ENCODE measurements at places on chromosomes 12 and 14.

DNA sequence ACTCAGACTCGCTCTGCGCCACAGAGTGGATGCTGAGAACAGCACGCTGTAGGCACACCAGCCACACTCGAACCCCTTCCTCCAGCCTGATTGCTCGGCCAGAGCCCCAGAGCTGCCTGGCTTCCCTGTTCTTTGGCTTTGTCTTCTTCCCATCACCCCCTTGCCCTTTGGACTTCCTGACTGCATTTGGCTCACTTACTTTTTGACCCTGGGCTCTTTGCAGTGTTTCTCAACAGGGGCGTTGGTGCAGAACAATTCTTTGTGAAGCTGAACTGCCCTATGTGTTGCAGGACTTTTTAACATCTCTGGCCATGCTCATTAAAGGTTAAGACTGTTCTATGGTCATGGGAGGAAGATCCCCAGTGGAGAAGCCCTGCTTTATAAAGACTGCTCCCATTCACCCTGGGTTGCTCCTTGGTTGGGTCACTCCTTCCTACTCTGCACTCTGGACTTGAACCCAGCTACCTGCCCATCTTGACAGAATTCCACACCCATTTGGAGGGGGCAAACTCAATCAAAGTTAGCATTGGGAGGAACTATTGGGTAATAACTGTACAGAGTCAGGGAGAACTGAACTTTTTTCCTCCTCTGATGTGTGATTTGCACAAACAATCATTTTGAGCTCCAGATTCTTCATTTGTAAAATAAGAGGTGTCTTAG lies 127.7 kb upstream of the PLEKHG7 start:
- DNase-seq, result no peak

GRCh38 chr14:43778570-43778936 lies 728.5 kb downstream of the FSCB start:
- DNase-seq, result no peak

GRCh38 chr14:101963052-101963451 lies 1.3 kb upstream of the DYNC1H1 start:
- DNase-seq, result no peak

DNA sequence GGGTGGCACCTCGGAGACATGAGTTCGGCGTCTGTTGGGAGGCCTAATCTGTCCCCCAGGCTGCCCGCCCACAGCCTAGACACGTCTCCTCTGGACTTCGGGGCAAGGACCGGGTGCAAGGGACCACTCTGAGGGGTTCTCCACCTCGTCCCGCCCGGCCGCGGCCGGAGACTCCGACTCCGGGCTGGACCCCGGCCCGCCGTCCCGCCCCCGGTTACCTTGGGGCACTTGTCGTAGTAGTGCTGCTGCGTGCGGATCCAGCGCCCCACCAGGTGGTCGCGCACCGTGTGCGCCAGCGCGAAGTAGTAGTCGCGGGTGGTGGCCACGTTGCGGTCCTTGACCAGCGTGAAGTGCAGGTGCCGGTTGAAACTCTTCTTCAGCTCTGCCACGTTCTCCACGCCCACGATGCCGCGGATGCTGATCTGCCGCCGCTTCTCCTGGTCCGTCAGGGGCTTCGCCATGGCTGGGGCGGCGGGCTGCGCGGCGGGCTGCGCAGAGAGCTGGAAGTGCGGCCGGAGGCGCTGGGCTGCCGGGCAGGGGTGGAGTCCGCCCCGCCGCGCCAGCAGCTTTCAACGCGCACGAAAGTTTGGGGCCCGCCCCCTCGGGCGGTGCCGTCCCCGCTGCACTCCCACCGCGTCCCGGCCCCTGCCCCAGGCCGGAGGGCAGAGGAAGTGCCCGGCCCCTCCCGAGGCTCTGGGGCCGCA lies at the start of gene PYGL:
Gene PYGL (minus strand): TSS at position 541 of the 704 bp plus-strand sequence. CDS start 80 bp downstream, at position 461.
- peak; percentile 80 for DNase-seq

DNA sequence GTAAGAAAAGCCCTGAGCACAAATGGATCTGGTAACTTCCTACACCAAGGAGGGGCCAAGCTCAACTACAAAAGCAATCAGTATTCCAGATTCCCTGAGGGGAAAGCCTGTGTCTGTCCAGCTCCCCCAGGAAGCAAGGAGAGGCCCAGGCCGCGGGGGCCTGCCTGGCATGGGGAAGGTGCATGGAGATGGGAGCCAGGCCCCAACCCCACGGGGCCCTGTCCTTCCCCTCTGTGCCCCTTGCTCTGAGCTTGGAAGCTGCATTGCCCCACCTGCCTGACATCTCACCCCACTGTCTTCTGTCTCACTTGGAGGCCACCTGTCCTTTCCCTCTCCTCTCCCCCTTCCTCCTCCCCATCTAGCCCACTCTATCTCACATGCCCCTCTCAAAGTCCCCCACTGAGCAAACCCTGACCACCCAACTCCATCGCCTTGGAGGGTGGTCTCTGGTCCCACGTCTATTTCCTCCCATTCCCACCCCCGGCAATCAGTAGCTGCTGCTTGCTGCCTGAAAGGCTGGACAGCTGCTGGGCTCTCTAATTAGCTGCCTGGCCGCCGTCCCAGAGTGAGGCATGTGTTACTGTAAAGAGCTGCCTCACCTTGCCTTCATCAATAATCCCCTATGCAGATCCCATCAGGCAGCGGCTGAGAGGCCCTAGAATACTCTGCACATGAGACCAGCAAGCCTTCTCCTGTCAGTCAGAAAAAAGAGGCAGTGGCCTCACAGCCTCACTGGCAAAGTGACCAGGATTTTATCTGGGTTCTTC lies 3.4 kb upstream of the TMEM229B start:
- no peak for DNase-seq

DNA sequence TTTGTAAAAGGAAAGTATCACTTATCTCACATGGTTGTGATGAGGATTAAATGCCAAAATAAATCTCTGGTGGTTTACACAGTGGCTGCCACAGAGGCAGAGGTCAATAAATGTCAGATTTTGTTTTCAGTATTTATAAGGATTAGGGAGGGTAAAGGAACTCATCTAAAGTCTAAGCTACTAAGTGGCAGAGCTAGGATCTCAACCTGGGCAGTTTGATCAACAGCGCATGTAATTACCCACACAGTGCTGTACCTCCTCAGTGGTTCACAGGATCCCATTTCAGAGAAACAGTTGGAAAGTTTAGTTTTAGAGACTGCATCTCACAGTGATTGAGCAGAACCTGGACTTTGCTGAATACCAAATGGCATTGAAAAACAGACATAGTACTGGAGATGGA lies 44.9 kb upstream of the RIC8B start:
- DNase-seq, result no peak

- DNase-seq, result no peak
These were observed 15.5 kb downstream of the SYT1 start for GRCh38 chr12:78880078-78880477.

DNA sequence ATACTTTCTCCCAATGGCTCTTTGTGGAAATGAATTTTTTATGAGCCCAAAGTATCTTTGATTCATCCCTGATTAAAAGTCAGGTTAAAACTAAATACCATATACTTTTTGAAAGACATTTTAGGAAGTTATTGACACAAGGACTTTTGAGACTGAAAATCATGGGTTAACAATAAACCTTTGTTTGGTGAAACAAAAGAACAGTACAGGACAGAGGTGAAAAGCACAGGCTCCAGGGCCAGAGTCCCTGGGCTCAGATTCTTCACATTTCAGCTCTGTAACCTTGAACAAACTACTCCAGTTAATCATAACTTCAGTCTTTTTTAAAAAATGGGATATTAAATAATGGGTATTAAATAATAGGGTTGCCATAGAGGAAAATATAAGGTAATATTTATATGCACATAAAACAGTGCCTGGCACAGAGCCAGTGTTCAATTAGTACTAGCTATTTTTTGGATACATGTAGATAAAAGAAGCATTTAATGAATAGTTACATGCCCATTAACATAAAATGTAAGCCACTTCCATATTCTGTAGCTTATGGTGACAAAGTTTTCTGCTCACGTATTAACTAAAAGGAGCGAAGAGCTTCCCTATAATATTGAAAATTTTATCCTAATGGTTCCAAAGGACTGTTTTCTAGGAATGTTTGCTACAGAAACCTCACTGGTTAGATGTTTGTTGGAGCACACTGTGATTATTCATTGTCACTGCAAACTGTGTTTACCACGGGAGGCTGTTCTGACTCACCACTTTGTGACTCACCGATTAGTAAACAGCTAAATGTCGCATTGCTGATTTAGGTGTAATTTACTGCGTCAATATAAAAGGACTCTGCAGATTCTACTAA lies 255.4 kb downstream of the DAD1 start:
- peak; percentile 82 for DNase-seq

DNA sequence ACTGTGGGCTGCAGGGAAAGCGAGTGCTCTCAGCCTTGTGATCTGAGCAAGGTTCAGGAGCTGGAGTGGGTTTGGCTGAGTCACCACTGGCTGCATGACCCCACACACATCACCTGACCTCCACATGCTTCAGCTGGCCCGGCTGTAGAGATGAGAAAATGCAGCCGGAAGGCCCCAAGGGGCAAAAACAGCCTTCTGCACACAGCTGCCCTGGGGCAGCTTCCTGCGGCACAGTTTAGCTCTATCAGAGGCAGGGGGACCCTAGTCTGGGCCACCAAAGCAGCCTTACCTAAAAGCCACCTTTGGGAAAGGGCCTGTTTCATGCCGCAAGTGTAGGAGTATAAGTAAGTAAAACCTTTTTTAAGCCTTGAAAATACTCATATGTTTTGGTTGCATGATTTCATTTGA lies 123.3 kb downstream of the SSPN start:
- DNase-seq, result peak; percentile 92

DNA sequence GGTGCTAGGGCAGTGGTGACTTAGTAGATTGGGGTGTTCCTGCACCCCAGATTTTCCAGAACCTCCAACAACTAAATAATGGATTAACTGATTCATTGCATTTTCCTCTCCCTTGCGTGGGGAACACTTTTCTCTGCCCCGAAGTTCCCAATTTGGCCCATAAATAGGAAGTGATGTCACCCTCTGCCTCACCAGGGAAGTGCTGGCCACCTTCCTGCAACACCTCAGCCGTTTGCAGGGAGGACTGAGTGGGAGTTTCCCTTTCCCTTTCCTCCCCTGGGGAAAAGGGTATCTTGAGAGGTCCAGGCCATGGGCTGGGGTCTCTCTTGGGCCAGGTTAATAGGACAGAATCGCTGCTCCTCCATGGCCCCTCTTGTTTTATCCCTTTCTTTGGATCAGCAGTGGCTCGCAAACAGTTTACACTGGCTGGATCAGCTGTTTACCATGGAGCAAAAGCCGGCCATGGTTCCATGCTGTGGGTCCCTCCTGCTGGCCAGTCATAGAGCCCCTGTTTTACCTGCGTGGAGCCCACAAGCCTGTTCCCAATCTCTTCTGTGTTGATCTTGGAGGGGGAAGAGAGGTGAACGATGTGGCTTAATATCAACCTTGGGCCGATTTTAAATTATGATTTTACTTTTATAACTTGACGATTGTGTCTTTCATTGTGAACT lies 91.6 kb upstream of the VRK1 start:
- no peak for DNase-seq

DNA sequence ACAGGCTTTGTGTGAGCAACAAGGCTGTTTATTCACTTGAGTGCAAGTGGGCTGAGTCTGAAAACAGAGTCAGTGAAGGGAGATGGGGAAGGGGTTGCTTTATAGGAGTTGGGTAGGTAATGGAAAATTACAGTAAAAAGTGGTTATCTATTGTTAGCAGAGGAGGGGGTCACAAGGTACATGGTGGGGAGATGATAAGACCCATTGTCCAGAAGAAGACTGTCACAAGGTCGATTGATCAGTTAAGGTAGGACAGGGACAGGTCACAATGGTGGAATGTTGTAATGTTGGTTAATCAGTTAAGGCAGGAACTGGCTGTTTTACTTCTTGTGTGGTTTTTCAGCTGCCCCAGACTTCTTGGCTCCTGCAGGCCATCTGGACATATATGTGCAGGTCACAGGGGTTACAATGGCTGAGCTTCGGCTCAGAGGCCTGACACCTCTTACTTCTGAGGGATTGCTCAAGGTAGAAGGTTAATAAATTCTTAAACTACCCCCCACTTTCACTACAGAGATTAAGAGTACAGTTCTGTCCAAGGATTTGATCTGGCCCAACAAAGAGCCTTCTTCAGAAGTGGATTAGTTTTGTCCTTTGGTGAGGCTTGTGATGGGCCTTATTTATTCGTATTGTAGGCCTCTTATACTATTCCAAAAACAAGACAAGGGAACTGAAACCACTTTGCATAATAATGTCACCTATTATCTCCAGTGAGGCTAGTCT lies 13.8 kb upstream of the DHRS4 start:
- DNase-seq, result no peak

- no peak for DNase-seq
These were observed 4.3 kb downstream of the EMP1 start for GRCh38 chr12:13200841-13201240.

GRCh38 chr14:75311356-75311755 lies 32.7 kb downstream of the FOS start:
- DNase-seq, result peak; percentile 59

DNA sequence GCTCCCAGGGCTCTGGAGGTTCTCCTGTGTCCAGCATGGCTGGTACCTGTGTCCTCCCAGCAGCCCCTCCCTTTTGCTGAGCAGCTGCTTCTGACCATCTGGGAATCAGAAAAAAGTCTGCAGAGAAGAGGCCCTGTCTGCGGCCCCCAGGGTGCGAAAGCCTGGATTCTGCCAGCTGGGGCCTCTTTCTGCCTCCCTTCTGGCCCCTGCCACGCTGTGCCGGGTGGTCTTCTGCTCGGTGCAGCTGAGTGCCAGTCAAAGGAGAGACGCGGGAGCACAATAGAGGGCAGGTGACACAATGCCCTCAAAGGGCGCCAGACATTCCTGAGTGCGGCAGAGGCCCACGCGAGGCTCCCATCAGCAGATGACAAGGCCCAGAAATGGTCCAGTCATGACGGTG lies 12.6 kb downstream of the BTBD6 start:
- no peak for DNase-seq

GRCh38 chr12:50111395-50111692 lies 692 bp upstream of the COX14 start:
- DNase-seq, result no peak

DNA sequence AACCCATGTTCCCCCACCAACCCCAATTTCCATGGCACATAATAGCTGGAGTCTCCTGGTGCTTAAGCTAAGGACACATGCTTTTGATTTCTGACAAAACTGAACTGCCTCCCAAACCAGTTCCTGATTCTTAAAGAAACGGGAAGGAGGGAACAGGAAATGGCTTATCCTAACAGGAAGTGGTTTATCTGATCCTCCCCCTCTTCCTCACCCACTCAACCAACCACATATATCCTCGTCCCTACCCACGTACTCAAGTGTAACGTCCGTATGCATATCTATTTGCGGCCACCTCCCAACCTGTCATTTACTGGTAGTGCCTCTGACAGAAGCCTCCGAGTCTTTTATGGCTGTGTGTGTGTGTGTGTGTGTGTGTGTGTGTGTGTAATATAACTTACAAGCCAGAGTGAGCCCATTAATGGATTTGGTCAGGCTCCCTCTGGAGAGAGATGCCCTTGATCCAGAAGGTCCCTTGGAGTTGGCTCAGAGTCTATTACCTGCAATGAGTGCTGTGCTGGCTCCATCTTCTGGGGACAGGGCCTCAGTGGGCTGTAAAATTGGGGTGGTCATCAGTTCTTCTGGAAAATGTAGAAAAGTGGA lies 7.7 kb downstream of the DAZAP2 start:
- peak; percentile 61 for DNase-seq

- DNase-seq, result no peak
These were observed 4.6 kb upstream of the LDHB start for GRCh38 chr12:21662122-21662792.

GRCh38 chr14:77752799-77753516 lies 8.0 kb downstream of the SNW1 start:
- DNase-seq, result no peak

All from cardiac fibroblast (primary cell).